AG10803 (cell line): ENCODE measurements at places on chromosomes 3 and 15.
A peak's percentile ranks its signal among the peaks of the same experiment; 100 is the strongest.

GRCh38 chr3:105402287-105402801, 35.6 kb downstream of the ALCAM start:
- no peak for DNase-seq

DNA sequence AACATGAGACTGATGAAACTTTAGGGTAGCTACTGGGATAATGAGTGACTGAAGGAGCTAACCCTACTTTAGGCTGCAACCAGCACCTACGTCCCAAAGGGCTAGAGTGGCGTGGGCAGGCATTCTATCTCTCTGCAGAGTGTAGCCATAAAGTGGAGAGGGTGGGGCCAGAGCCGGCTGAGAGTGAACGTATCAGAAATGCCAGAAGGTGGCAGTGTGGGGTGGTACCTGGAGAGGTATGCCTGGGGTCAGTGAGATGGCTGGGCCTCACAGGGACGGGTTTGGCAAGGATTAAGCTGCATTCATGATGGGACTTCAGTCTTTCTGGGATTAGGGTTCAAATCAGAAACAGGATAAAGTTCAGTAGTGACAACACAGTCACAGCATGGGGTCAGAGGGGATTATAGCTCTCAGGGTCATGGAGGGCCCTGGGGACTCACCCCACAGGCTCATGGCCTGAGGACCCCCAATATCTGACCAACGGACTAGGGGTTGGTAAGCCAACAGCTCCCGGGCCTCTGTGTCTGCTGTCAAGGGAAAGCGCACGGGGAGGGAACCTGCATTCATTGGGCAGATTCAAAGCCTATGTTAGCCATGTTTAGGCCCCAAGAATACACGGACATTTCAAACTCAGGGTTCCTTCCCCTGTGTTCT, 86.5 kb upstream of the FOXB1 start:
- DNase-seq, result peak; percentile 25

DNA sequence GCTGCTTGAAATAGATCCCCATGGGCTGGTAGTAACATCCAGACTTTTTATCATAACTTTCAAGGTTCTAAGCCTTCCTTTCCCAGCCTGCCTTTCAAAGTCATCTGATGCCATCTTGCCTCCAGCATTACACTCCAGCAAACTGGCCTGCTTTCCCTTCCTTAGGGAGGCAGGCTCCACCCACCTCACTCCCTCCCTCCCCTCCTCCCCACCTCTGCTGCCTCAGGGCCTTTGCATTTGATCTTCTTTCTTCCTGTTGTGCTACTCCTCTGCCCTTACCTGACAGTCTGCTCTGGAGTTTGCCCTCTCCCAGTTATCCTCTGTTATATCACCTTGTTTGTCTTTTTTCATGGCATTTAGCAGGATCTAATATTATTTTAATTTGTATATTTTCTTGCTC, 319.5 kb downstream of the KCNH8 start:
- no peak for DNase-seq

DNA sequence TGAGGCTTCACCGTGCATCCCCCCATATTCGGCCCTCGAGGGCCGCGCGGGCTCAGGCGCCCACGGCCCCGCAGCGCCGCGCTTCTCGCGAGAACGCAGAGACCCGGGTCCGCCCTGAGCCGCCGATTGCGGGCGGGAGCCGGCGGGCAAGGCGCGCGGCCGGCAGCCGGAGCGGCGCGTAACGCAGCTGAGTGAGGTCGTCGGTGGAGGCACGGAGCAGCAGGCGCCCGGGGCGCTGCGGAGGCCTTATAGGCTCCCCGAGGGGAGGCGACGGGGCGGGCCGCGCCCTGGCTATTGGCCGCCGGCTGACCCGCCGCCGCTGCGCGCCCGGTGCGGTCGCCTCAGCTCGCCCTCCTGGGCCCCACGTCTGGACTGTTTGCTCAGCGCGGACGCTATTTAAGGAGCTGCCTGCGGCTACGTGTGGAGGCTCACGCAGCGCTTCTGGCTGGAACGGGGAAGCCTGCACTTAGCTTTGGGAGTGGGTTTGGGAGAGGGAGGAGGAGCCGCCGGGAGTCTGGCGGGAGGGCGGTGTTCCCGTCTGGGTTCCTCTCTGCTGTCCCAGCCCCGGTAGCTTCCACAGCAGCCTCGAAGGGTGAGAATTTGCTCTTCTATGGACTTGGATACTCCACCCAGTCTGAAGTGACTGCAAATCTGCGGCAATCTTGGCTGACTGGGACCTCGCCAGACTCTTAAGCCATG, at the start of gene PLOD2:
Gene PLOD2, minus strand, starts transcription at position 221 of the 699 bp plus-strand sequence. Its CDS starts 195 bp downstream, at position 26.
- DNase-seq, result peak; percentile 91

DNA sequence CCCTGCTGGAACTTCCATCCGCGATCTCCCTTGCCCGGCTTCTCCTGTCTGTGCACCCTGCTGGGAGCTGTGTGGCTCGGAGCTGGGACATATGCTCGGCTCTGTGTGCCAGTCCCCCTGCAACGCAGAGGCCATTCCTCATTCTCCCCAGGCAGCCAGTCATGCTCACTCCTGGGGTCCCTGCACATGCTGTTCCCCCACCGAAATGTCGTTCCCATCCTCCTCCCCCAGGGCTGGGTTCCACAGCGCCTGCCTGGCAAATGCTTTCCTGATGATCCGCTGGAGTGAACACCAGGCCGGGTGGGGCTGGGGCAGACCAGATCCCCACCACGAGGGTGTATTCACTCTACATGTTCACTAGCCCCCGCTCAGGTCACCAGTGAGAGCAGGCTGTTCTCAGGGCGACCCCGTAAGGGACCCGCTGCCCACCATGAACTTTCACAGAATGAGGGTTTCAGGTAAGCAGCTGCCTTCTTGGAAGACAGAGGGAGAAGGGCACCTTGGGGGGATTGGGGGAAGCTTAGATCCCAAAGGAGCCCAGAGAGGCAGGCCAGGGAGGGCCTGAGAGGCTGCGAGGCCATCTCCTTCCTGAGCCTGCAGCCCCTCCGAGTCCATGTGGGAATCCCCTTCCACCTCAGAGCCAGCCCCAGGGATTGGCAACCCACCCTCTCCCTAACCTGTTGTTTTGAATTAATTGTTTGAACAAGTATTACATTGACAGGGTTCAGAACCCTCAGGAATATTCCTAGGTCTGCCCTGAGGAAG, 88.7 kb upstream of the IQSEC1 start:
- DNase-seq, result no peak

DNA sequence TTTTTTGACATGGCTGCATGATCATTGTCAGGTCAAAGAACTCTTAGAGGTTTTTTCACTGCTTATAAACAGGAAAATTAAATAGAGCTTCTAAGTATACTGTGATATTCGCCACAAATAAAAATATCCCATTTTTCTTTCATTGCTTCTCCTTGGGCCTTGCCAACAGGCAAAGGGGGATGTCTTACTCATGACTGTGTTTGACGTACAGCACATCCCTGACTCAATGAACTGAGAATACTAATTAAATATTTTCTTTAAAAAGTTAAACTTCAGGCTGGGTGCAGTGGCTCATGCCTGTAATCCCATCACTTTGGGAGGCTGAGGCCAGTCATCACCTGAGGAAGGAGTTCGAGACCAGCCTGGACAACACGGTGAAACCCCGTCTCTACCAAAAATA, 41.4 kb upstream of the CCDC80 start:
- no peak for DNase-seq

DNA sequence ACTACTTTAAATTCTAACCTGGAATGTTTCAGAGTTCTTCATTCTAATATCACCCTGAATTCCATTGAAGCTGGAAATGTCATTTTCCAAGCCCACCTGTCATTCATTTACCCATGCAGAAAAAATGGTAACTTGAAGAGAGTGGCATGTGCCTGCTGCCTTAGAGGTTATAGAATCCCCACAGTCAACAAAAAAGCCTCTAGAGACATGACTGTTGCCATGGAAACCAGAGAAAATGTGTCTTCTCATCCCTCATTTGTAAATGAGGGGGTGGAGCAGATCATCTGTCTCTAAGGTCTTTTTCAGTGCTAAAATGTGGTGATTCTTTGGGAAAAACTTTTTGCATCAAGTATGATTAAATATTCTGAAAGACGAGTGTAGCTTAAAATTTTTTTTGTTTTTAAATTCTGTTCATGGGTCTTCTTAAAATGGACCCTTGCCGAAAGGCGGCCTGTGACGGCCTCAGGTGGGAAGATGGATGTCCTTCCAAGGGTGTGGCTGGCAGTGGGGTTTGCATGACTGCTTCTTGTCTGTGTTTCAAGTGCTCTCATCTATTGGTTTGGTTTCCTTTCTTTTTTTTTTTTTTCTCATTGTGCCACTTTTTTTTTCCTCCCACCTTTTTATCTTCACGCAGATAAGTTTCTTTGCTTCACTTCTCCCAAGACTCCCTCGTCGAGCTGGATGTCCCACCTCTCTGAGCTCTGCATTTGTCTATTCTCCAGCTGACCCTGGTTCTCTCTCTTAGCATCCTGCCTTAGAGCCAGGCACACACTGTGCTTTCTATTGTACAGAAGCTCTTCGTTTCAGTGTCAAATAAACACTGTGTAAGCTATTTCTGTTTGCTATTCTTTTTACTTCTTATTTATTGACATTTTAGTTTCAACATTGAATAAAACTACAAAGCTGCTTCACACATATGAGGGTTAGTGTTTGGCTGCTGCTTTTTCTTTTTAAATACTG, 23.0 kb downstream of the TPM1 start:
- no peak for DNase-seq

GRCh38 chr15:89646416-89647141, 8.7 kb downstream of the KIF7 start:
- DNase-seq, result no peak

DNA sequence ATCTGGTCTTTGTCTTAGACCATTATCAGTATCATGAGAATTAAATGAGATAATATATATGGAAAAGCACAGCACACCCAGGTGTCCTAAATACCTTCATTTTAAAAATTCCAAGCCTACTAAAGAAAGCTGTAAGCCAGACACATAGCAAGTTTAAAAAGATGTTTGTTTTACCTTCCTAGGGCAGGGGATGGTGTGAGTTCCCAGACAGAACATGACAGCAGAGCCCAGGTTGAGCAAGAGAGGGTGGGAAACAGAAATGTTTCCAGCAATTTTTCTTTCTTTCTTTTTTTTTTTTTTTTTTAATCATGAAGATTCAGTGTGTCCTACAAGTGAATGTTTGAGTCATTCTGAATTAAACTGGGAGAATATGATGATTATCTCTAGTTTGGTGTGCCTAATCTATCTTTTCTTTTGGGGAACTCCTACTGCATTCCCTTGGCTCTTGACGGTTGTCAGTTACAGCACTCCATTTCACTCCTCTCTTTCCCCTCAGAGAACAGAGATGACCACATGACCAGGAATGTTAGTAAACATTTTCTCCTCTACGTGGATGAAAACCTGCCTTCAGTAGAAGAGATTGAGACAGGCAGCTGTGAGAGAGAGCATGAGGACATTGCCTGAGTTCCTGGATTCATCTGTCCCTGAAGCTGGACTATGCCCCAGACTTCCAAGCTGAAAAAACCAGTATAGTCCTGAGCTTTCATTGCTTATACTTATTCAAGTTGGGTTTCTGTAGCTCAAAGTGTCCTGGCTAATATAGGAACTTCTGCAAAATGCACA, 54.5 kb upstream of the ARL14 start:
- DNase-seq, result no peak
